ENCODE measurements at places on chromosomes 3 and 15.

DNA sequence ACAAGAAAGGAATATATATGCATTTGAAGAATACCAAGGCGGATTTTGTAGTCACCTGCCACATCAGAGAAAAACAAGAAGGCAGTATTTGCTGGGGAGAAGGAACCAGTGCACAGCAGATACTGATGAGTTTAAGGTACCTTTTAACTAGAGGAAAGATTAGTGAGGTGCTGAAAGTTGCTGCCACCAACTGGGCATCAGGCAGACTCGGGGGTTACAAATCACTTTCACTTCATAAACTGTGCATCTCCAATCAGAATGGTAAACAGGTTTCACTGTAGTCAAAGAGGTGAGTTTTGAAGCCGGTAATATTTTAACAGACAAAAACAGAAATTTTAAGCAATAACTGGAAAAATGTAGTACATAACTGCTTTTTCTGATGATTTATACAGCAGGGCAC lies 4.1 kb downstream of the FBN1 start:
- DNase-seq, result no peak

DNA sequence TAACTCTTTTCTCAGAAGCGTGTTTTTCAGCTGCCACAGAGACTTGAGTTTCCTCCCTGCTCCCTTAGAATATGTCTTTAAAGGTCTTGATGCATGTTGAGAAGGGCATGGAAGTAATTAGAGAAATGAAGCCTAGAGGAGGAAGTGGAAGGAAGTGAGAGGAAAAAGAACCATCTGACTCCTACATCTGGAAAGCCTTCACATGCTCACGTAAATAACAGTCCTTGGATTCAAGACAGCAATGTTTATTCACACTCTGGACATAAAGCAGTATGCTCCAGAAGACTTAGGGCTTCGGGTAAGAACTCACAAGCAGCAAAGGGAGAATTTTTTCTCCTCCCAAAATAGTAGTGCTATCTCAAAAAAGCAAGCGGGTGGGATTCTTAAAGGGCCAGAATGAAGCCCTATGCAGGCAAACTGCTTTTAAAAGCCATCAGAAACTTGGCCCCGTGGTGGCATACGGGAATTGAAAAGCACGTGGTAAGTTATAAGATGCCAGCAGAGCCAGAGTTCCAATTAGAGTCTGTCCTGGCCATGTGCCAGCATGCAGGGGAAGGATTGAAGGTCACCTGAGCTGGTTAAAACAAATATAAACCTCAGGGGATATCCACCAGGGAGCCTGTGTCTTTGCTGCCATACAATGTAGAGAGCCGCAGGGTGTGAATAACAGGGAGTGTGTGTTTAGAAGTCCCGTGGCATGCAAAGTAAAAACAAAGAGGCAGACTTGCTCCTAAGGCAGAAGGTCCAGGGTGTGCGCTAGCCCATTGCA lies 380.8 kb upstream of the NDN start:
- no peak for DNase-seq

- DNase-seq, result peak; percentile 26
These were observed 108.2 kb upstream of the UBE2E2 start for GRCh38 chr3:23094890-23095462.

DNA sequence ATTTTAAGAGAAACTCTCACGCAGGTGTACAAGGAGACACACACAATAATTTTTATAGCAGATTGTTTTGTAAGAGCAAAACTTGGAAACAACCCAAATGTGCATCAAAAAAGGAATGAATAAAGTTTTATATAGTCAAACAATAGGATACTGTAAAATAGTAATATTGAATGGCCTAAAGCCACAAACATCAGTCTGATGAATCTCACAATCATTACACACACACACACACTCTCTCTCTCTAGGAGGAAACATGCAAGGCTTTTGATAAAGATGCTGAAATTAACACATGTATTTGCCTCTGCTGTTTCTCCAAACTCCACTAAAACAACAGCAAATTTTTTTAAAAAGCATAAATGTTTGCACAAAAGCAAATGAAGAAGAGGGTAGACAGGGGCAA lies 37.3 kb downstream of the ADIPOQ start:
- no peak for DNase-seq

- DNase-seq, result no peak
These were observed 962.3 kb downstream of the EPHA3 start for GRCh38 chr3:90069748-90070147.

DNA sequence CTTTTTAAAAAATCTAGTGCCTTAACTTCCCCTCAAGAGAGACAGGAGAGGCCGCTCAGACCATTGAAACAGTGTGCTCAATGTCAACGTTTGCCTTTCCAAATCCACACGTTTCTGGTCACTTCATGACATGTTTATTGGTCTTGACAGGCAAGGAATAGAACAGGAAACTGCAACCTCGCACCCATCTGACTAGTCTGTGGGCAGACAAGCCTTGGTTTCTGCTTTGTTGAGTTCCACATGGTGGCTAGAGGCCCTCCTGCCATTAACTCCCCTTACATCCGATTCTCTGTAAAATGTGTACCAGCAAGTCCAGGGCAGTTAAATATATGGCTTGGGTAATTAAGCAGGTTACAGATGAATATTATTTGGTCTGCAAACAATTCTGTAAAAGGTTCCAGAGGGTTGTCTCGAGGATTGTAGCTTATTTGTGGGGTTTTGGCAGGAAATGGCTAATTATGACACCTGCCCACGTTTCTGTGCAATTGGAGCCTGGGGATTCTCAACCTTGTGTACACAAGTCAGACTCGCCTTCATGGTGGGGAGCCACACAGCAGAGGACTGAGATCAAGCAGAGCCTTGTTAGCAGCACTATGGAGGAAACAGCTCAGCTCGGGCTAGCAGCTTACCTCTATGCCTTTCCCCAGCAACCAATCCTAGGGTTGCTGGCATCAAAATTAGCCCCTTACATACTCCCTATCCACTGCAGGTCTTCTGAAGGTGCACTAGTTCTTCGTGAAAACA lies 317.5 kb upstream of the IGF1R start:
- no peak for DNase-seq

GRCh38 chr15:99925661-99926461 lies 192.6 kb upstream of the LYSMD4 start:
- DNase-seq, result peak; percentile 35

GRCh38 chr3:175349168-175349567 lies 490.0 kb downstream of the NAALADL2 start:
- DNase-seq, result no peak

GRCh38 chr3:37906734-37907282 lies 45.1 kb downstream of the CTDSPL start:
- no peak for DNase-seq

DNA sequence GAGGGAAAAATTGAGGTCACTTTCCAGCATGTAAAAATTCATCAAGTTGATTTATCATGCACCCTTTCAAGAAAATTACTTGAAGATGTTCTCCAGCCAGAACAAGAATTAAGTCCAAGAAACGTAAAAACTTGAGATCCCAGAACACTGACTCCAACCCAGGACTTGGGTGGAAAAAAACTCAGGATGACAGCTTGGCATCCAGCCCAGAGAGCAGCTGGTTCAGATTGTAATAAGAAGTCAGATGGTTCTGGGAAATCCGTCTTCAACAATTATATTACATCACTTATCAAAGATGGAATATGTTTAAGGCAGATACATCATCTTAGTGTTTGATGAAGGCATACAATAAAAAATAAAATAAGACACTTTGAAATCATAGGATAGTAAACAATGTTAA lies 23.0 kb upstream of the DNAJC13 start:
- DNase-seq, result no peak

GRCh38 chr3:41955192-41955591 lies 6.7 kb downstream of the ULK4 start:
- no peak for DNase-seq

DNA sequence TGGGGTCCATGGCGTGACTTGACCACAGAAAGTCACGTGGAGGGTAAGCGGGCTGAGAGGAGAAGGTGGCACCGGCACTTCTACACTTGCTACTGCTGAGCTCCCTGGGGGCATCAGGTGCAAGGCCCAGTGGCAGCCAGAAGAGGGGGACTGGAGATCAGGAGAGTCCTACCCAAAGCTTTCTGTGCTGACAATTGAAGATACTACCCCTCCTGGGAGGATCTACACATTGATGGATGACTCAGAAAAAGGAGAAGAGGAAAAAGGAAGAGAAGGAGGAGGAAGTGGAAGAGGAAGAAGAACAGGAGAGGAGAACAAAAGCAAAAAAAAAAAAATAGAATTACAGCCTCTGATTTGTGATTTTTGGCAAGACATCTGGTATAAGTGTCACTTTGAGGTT lies 41.2 kb downstream of the MYO5C start:
- DNase-seq, result no peak

DNA sequence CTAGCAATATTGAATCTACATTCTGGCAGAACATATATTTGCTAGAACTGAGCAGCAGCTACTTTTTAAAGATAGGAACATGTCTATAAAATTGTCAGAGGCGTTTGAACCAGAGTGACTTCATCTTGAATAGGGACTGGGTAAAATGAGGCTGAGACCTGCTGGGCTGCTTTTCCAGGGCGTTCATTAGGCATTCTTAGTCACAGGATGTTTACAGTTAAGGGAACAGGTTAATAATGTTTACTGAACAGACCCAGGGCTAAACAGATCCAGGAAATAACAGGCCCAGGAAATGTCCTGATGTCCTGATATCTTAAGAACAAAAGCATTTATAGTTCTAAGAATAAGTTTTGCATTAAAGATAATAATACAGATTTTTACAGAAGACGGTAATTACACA lies 34.5 kb upstream of the B3GALNT1 start:
- DNase-seq, result no peak

DNA sequence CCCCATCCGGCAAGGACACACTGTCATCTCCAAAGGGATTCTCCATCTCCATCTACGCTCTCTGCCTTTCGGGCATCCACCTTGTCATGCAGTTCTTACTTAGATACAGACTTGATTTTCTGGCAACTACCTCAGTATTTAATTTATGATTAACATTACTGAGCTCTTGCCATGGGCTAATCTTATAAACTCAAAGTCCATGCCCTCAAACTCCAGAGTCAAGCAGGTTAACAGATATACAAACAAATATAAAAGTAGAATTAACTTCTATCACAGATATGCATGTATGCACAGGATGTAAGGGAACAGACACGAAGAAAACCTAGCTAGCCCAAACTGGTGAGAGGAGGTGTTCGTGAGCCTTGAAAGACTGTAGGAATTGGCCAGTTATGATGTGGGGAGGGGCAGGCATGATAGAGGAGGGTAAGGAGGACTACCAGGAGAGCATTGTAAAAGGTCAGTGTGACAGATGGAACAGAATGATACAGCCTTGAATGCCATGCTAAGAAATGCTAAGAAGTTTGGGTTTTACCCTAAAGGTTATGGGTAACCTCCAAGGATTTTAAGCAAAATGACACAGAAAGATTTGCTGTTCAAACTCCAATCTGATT lies 334.3 kb downstream of the ULK4 start:
- DNase-seq, result no peak

GRCh38 chr3:135366816-135367215 lies 571.8 kb downstream of the EPHB1 start:
- DNase-seq, result no peak

DNA sequence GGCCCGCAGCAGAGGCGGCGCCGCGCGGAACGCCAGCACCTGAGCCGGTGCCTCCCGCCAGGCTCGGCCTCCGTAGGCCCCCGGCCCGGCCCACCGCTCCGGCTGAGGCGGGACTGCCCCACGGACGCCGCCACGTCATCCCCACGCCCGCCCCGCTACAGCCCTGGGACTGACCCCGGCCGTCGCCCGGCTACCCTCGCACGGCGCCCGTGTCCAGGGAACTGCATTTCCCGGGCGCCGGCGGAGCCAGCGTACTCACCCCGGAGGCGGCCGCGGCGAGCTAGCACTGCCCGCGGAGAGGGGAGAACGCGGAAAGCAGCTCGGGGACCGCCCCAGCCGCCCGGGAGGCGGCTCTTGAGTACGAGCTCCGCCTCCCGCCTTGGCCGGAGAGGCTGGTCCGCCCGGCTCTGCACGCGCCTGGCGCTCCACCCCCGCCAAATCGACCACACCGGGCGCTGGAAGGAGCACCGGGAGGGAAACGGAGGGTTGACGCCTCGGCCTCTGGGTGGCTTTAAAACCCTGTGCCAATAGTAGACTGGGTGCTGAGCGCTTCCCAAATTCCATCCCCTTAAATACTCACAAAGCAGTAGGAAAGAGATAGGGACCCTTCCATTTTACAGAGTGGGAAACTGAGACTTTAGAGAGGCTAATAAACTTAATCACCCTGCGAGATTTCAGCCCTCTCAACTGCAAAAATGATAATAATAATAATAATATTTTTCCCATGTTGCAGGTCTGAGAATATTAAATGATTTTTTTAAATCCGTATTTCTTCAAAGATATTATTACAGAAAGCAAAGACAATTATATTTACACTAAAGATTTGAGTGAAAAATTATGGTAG lies at the start of gene B4GALT4:
Gene B4GALT4 (minus strand): TSS at position 288 of the 844 bp plus-strand sequence. CDS start 10,779 bp downstream, outside the sequence.
- peak; percentile 74 for DNase-seq

DNA sequence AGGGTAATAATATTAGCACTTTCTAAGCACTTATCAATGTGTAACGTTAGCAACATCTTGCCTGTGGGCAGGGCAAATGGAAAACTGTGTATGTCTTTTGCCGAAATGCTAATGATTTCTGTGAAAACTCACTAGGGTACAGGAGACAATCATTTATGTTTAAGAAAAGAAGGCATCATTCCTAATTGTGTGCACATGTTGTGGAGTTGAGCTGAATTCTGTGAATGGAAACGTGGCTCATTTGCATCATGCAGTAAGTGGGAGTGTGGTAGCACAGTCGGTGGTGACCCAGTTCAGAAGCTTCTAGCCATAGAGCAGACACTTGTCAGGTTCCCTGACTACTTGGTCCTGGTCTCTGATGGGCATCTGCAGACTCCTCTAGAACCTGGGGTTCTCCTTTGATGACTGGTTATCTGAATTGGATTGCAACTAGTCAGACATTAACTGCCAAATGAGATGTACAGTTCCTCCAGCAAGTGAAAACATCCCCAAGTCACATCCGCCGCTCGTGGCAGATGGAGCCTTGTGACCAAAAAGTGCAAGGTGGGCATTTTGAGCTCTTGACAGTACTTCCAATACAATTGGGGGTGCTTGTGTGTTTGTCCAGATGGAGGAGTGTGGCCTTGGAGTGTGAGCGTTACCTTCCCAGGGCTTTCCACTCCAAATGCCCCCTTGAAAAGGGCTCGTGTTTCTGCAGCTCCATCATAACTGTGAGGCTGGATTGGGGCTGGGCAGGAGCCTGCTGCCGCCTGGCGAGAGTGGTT lies 21.5 kb downstream of the MRPS25 start:
- no peak for DNase-seq

GRCh38 chr15:74950078-74950908 lies 6.3 kb downstream of the RPP25 start:
- peak; percentile 60 for DNase-seq

- no peak for DNase-seq
These were observed 153.8 kb upstream of the TSC22D2 start for GRCh38 chr3:150254309-150254708.

DNA sequence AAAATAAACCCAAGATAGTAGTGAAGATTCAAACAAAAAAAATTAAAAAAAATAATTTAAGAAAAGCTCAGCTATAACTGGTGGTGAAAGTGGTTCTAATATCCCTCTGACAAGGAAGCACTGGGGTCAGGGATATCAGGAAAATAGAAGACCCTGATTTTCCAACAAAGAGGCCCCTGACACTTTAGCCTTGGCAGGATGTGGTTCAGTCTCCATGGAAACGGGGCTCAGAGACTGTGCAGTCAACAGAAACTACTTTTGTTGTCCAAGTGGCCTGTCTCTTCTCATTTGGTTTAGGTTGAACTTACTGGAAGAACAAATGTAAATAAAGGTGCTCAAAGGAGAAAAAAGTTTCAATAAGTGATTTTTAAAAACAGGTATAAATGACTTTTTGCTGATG lies 27.2 kb downstream of the INTS14 start:
- DNase-seq, result no peak

- no peak for DNase-seq
These were observed 131.7 kb downstream of the XXYLT1 start for GRCh38 chr3:195139091-195139875.

GRCh38 chr3:123678108-123678511 lies 93.3 kb upstream of the HACD2 start:
- DNase-seq, result no peak
